ENCODE measurements at places on chromosomes 6 and 20. TPM values are rescaled to one million over a fixed set of nuclear protein-coding genes. Genes with fewer than 3 reads are reported as not detected.

The SLC13A3 gene
- total RNA-seq: 0.24 TPM

The MUCL3 gene
- not detected for total RNA-seq

The TMC2 gene
- total RNA-seq: not detected

The SIRPB1 gene
- total RNA-seq: 1.6 TPM

The TFEB gene
- total RNA-seq: 15.6 TPM

The KIAA0408 gene
- total RNA-seq: 16.9 TPM
